AG08396 (cell line): ENCODE measurements at places on chromosomes 2 and 18.

- peak; percentile 63 for DNase-seq
Observed at GRCh38 chr2:223469270-223470046, 132.7 kb downstream of the SCG2 start.

GRCh38 chr18:3869848-3870247 lies 419.9 kb downstream of the TGIF1 start:
- DNase-seq = peak; percentile 50

- DNase-seq = no peak
Observed at GRCh38 chr2:168167511-168168263, 79.7 kb downstream of the STK39 start.

- no peak for DNase-seq
Observed at GRCh38 chr2:86697551-86698104, 22.5 kb upstream of the RMND5A start.

DNA sequence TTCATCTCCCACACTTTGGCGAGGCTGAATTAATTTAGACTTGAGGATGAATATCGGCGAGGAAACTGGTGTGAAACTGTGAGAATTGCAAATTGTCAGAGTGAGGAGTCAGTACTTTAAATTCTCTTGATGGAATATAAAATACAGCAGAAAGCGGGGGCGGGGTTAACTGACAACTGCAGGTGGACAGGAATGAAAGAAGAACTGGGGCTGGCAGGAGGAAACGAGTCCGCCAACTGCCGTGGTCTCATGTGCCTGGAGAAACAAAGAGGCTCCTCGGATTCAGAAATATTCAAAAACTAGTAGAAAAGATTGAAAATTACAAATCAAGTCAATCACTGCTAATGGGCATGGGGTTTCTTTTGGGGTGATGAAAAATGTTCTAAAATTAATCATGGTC lies 44.3 kb downstream of the MOGAT1 start:
- no peak for DNase-seq

- DNase-seq = peak; percentile 50
Observed at GRCh38 chr2:173990970-173991819, 26.0 kb upstream of the SP3 start.

DNA sequence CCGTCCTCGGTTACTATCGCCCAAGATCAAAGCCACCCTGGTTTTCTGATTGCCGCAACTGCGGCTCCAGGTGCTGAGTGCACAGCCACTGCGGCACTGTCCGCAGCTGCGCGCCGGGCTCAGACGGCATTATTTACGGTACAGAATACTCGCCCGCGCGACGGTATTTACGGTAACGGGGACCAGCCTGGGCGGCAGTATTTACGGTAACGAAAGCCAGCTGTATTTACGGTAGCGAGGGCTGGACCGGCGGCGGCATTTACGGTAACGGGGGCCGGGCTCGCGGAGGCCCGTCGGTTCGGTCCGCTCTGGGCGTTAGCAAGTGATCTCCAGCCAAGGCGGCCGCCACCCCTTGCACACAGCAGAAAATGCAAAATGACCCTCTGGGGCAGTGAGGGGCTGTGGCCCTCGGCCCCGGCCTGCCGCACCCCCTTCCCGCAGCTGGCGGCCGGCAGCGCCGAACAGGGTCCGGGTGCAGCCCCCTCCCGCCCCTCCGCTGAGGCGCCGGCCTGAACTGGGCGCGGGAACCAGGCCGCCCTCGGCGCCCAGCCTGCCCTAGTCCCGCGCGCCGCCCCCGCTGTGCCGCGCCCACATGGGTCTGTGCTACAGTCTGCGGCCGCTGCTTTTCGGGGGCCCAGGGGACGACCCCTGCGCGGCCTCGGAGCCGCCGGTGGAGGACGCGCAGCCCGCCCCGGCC lies at the start of gene GNAL:
Gene GNAL (plus strand): TSS at position 293 of the 697 bp plus-strand sequence. CDS start 300 bp downstream, at position 593.
- peak; percentile 85 for DNase-seq

DNA sequence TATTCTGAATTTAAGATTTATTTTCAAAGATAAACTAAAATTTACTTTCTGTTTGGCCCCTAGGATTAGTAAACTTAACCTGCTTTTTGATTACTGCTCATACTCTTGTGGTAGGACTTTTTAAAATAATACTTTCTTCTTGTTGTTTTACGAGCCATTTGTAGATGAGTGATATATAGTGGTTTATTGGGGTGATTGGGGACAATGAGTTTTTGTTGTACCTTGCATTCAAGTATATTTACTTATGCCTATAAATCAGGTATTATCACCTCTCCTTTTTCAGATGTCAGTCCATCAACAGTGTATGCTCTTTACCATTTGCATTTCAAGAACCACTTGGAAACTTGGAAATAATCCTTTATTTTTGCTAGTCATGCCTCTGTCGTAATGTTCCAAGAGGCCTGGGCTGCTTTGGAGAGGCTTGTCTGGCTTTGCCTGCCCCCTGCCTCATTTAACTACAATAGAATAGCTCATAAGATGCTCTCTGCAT lies 131.3 kb downstream of the COMMD1 start:
- DNase-seq = no peak

GRCh38 chr2:157182834-157183396 lies 74.6 kb upstream of the GALNT5 start:
- DNase-seq = peak; percentile 53

GRCh38 chr2:122831649-122832048 lies 1076.2 kb downstream of the TSN start:
- no peak for DNase-seq
